ENCODE measurements at places on chromosomes 2 and 18.
A peak's percentile ranks its signal among the peaks of the same experiment; 100 is the strongest.

- no peaks in the 10 kb centered on the region for H3K27me3 ChIP-seq
- no peak overlapping the region for H3K27ac ChIP-seq
- no peaks in the 10 kb centered on the region for H3K36me3 ChIP-seq
These were observed 236.1 kb upstream of the MEIS1 start for GRCh38 chr2:66198873-66199272.

- no peaks in the 10 kb centered on the region for H3K27me3 ChIP-seq
- no peaks in the 10 kb centered on the region for H3K4me1 ChIP-seq
- H3K27ac ChIP-seq, result no peak overlapping the region
- H3K4me3 ChIP-seq, result no peak overlapping the region
- peaks cover 37% of the 10 kb centered on the region for H3K36me3 ChIP-seq
- no peak for DNase-seq
These were observed 93.4 kb downstream of the DGKD start for GRCh38 chr2:233447506-233448219.

DNA sequence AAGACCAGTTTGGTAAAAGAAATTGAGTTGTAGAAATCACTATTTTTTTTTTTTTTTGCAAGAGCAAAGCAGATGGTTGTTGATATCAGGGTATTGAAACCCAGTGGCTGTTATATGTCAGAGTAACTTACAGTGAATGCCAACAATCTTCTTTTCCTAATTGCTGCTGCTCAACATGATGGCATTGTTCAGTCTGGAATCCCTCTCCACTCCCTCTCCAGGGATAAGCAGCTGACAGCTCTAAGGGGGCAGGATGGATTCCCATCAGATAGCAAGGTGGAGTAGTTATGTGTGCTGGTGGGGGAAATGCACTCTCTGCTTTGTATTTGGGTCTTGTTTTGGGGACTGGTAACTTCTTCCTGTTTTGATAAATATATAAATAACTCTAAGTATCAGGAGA, 200.0 kb downstream of the PIK3C3 start:
- no peaks in the 10 kb centered on the region for H3K36me3 ChIP-seq
- no peak for DNase-seq
- H3K4me1 ChIP-seq, result no peaks in the 10 kb centered on the region
- H3K27ac ChIP-seq, result no peak overlapping the region
- H3K27me3 ChIP-seq, result no peaks in the 10 kb centered on the region

- no peaks in the 10 kb centered on the region for H3K27me3 ChIP-seq
- no peak overlapping the region for H3K4me3 ChIP-seq
- DNase-seq, result no peak
These were observed 155.2 kb downstream of the ATP9B start for GRCh38 chr18:79224381-79224780.

- DNase-seq, result no peak
- no peak overlapping the region for H3K27ac ChIP-seq
- H3K4me1 ChIP-seq, result no peaks in the 10 kb centered on the region
- no peaks in the 10 kb centered on the region for H3K36me3 ChIP-seq
- H3K4me3 ChIP-seq, result no peak overlapping the region
- H3K27me3 ChIP-seq, result no peaks in the 10 kb centered on the region
These were observed 95.8 kb upstream of the RGPD4 start for GRCh38 chr2:107730898-107731297.

DNA sequence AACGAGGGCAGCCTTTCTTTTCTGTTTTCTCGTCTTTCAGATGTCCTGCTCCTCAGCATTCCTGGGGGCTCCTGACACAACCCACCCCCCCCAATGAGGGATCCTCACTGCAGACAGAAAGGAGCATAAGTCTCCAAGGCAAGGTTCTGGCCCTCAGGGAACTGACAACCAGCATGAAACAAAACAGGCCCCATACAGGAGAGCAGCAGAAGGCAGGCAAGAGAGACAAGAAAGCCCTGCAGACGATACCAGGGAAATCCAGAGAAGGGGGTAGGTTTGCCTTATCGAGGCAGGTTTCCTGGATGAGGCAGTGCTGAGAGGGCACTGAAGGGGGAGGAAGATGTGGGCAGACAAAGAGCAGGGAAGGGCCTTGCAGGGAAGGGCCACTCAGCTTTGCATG, 103.9 kb upstream of the EPAS1 start:
- no peaks in the 10 kb centered on the region for H3K4me1 ChIP-seq
- H3K36me3 ChIP-seq, result no peaks in the 10 kb centered on the region
- no peaks in the 10 kb centered on the region for H3K27me3 ChIP-seq
- no peak overlapping the region for H3K4me3 ChIP-seq
- DNase-seq, result no peak

DNA sequence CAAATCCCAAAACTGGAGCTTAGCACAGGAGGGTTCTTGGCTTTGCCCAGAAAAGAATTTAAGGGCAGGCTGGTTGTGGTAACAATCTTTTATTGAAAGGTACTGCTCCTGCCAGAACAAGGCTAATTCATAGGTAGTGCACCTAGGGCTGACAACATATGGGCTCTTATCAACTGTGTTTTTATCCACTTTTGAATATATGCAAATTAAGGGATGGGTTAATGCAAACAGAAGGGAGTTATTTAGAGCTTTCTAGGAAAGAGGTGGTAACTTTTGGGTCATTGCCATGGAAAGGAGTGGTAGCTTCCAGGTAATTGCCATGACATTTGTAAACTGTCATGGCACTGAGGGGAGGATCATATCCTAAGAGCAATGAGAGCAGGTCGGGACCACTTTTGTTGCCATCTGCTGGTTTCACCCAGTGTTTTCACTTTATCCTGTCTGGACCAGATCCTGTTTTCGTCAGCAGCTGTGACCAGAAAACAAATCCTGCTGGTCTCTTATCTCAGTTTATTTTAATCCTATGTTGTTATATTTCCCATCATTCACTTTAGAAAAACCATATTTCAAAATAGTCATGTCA, 981 bp downstream of the C2orf66 start:
- DNase-seq, result no peak
- H3K27ac ChIP-seq, result no peak overlapping the region

DNA sequence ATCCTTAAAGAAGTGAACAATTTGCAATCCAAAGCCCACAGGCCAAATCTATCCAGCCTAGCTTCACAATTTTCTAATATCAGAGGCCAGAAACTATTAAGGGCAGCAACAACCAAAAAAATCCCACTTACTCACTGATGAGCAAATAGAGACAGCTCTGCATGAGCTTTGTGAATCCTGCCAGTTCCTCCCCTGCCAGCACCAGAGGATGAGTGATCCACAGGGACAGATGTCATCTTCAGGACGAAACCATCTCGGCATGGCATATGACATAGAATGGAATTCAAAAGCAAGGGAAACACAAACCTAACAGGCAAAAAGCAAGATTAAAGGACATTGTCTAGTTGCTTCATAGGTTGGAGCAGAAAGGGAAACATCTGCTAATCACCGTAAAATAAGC, 2.2 kb upstream of the DSC2 start:
- H3K36me3 ChIP-seq, result no peaks in the 10 kb centered on the region
- no peak for DNase-seq
- H3K27ac ChIP-seq, result no peak overlapping the region
- H3K4me1 ChIP-seq, result no peaks in the 10 kb centered on the region
- H3K27me3 ChIP-seq, result no peaks in the 10 kb centered on the region
- H3K4me3 ChIP-seq, result no peak overlapping the region

GRCh38 chr2:146317959-146318358, 1526.9 kb upstream of the ACVR2A start:
- H3K4me1 ChIP-seq, result no peaks in the 10 kb centered on the region
- no peak overlapping the region for H3K27ac ChIP-seq
- no peaks in the 10 kb centered on the region for H3K36me3 ChIP-seq
- H3K4me3 ChIP-seq, result no peak overlapping the region
- DNase-seq, result no peak

DNA sequence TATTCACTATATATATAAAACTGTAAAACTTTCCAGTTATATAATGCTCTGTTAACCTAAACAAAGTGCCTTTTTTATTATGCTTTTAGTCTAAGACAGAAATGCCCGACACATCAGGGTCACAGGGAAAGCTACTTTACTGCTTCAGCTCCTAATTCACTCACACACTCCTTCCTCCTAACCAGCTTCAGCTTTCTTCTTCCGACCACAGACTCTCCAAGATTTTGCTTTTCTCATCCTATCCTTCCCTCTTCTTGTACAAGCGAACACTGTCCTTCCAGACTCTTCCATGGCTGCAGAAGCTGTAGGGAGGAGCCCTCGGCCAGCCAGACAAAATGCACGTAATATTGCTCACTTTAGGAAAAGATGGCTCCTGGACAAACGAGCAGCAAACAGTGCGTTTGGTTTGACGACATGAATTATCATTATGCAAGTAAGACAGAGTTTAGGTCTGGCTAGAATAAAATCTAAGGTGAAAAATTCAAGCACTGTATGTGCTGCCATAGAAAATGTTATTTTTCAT, 47.5 kb upstream of the HNRNPA3 start:
- H3K4me1 ChIP-seq, result peaks cover 20% of the 10 kb centered on the region
- peak overlapping the region; percentile 97 for H3K27ac ChIP-seq
- no peaks in the 10 kb centered on the region for H3K27me3 ChIP-seq
- no peaks in the 10 kb centered on the region for H3K36me3 ChIP-seq

- no peaks in the 10 kb centered on the region for H3K4me1 ChIP-seq
- H3K27me3 ChIP-seq, result no peaks in the 10 kb centered on the region
- H3K36me3 ChIP-seq, result no peaks in the 10 kb centered on the region
- no peak overlapping the region for H3K27ac ChIP-seq
- no peak overlapping the region for H3K4me3 ChIP-seq
- DNase-seq, result no peak
These were observed 757.4 kb downstream of the RNF144A start for GRCh38 chr2:7674606-7675005.

DNA sequence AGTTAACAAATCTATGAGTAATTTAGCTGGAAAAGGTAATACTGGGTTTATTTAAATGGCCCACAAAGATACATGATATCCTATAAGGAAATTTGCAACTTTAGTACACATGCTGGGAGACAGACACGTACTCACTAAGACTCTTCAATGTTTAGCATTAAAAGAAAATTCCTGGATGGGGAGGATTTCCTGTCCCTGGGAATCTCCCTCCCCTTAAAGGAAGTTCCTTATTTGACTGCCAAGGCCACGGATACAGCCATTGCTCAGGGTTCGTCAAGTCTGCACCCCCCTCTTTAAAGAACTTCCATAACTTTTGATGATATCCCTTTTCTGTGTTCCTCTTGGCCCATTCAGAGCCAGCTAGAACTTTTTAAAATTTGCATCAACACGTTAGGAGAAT, 267.6 kb downstream of the CD226 start:
- no peak overlapping the region for H3K4me3 ChIP-seq

- no peak overlapping the region for H3K4me3 ChIP-seq
- H3K4me1 ChIP-seq, result no peaks in the 10 kb centered on the region
- no peaks in the 10 kb centered on the region for H3K27me3 ChIP-seq
- H3K27ac ChIP-seq, result no peak overlapping the region
- H3K36me3 ChIP-seq, result no peaks in the 10 kb centered on the region
- no peak for DNase-seq
These were observed 49.6 kb downstream of the LINC00305 start for GRCh38 chr18:64099244-64099643.

DNA sequence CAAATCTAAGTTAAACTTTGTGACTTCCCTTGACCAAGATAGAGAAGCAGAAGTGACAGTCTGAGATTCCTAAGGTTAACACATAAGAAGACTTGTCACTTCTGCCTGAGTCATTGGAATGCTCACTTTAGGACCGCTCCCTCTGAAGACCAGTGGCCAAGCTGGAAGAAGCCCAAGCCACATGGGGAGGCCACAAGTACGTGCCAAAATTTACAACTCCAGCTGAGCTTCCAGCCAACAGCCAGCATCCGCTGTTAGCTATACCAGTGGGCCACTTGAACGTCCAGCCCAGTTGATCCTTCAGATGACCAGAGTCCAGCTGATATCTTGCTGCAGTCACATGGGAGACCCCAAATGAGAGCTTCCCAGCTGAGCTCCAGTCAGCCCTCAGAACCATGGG, 18.1 kb upstream of the ANTXR1 start:
- H3K4me1 ChIP-seq, result no peaks in the 10 kb centered on the region
- H3K4me3 ChIP-seq, result no peak overlapping the region
- H3K27ac ChIP-seq, result no peak overlapping the region
- H3K36me3 ChIP-seq, result no peaks in the 10 kb centered on the region

GRCh38 chr2:120949957-120950590, 214.4 kb downstream of the GLI2 start:
- no peak overlapping the region for H3K27ac ChIP-seq
- H3K36me3 ChIP-seq, result no peaks in the 10 kb centered on the region
- no peak for DNase-seq
- no peaks in the 10 kb centered on the region for H3K4me1 ChIP-seq
- no peaks in the 10 kb centered on the region for H3K27me3 ChIP-seq
- no peak overlapping the region for H3K4me3 ChIP-seq

- no peaks in the 10 kb centered on the region for H3K27me3 ChIP-seq
- no peak overlapping the region for H3K4me3 ChIP-seq
- no peak overlapping the region for H3K27ac ChIP-seq
- DNase-seq, result no peak
- H3K36me3 ChIP-seq, result no peaks in the 10 kb centered on the region
- H3K4me1 ChIP-seq, result no peaks in the 10 kb centered on the region
These were observed 200.0 kb upstream of the SIX3 start for GRCh38 chr2:44741507-44741906.

- H3K27ac ChIP-seq, result no peak overlapping the region
- H3K4me3 ChIP-seq, result no peak overlapping the region
- no peaks in the 10 kb centered on the region for H3K27me3 ChIP-seq
- H3K4me1 ChIP-seq, result no peaks in the 10 kb centered on the region
These were observed 281.8 kb downstream of the GULP1 start for GRCh38 chr2:188573453-188573852.

DNA sequence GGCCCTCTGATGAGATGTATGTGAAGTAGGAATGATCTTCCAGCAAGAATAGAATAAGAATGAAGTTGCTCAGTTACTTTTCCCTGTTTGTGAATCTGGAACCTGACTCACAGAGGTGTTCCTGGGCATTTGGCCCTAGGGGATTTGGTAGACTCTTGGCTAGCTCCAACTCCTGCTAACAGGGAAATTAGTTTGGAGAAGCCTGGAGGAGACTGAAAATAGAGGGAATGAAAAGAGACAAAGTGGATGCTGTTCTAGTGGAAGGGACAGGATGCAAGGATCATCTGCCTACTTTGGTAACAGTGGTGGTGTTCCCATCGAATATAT, 19.6 kb downstream of the TMEM17 start:
- H3K27ac ChIP-seq, result no peak overlapping the region
- H3K4me1 ChIP-seq, result no peaks in the 10 kb centered on the region
- no peaks in the 10 kb centered on the region for H3K27me3 ChIP-seq
- no peak for DNase-seq
- H3K4me3 ChIP-seq, result no peak overlapping the region
- H3K36me3 ChIP-seq, result no peaks in the 10 kb centered on the region

DNA sequence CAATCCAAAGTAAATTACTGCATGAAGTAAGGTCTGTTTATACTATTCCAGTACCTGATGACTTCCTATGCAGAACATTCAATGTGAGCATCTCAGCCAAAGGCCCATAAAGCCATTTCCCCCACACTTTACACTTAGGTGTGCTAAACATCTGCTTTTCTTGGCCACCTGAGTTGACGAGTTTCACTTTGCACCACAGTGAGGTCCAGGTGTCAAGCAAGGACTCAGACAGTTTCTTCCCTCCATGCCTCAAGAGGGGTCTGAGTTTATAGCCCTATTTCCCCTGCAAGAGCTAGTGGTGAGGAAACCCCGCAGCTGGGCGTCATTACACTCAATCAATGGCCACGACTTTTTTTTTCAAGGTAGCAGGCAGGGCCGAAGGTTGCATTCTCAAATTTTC, 107.7 kb downstream of the MREG start:
- no peaks in the 10 kb centered on the region for H3K4me1 ChIP-seq
- H3K27me3 ChIP-seq, result no peaks in the 10 kb centered on the region
- no peak for DNase-seq
- no peak overlapping the region for H3K27ac ChIP-seq

GRCh38 chr2:206939340-206939739, at the start of gene CPO:
Gene CPO (plus strand): TSS chr2:206939518. CDS start chr2:206939600, 82 bp downstream.
- no peak within 1 kb of the TSS for H3K27ac ChIP-seq
- H3K4me3 ChIP-seq, result no peak within 1 kb of the TSS
- H3K4me1 ChIP-seq, result no peaks in the 10 kb centered on the region
- no peaks in the 10 kb centered on the region for H3K27me3 ChIP-seq
- no peak for DNase-seq
- no peaks in the 10 kb centered on the region for H3K36me3 ChIP-seq

Data from GM12878 (cell line).